Sigmoid colon (tissue), 7 donors: ENCODE measurements at places on chromosomes 5 and 9. TPM values are rescaled to one million over a fixed set of nuclear protein-coding genes. Genes with fewer than 3 reads are reported as not detected.

GRCh38 chr9:23590276-23591000, 235.6 kb downstream of the ELAVL2 start:
- no peak overlapping the region for H3K27ac ChIP-seq
- no peak for DNase-seq
- no peaks in the 10 kb centered on the region for H3K27me3 ChIP-seq
- no peaks in the 10 kb centered on the region for H3K36me3 ChIP-seq
- H3K4me1 ChIP-seq, result no peaks in the 10 kb centered on the region

GRCh38 chr5:50415912-50416311, 25.2 kb downstream of the EMB start:
- no peaks in the 10 kb centered on the region for H3K36me3 ChIP-seq
- no peak for DNase-seq
- H3K4me1 ChIP-seq, result no peaks in the 10 kb centered on the region
- H3K4me3 ChIP-seq, result no peak overlapping the region
- no peaks in the 10 kb centered on the region for H3K27me3 ChIP-seq

GRCh38 chr5:169706071-169706470, 69.0 kb downstream of the DOCK2 start:
- H3K36me3 ChIP-seq, result no peaks in the 10 kb centered on the region
- H3K4me1 ChIP-seq, result no peaks in the 10 kb centered on the region
- DNase-seq, result no peak
- no peak overlapping the region for H3K27ac ChIP-seq

GRCh38 chr9:100160021-100160420, 61.0 kb downstream of the INVS start:
- no peaks in the 10 kb centered on the region for H3K4me1 ChIP-seq
- no peaks in the 10 kb centered on the region for H3K27me3 ChIP-seq
- no peak overlapping the region for H3K27ac ChIP-seq
- H3K4me3 ChIP-seq, result no peak overlapping the region
- no peak for DNase-seq

- H3K27me3 ChIP-seq, result no peaks in the 10 kb centered on the region
- H3K4me1 ChIP-seq, result no peaks in the 10 kb centered on the region
- H3K27ac ChIP-seq, result no peak overlapping the region
- H3K4me3 ChIP-seq, result no peak overlapping the region
- no peaks in the 10 kb centered on the region for H3K36me3 ChIP-seq
- no peak for DNase-seq
Measured at GRCh38 chr9:84001621-84002020, 21.0 kb downstream of the RMI1 start.

The FAF2 gene
- total RNA-seq, result 24.6 TPM

DNA sequence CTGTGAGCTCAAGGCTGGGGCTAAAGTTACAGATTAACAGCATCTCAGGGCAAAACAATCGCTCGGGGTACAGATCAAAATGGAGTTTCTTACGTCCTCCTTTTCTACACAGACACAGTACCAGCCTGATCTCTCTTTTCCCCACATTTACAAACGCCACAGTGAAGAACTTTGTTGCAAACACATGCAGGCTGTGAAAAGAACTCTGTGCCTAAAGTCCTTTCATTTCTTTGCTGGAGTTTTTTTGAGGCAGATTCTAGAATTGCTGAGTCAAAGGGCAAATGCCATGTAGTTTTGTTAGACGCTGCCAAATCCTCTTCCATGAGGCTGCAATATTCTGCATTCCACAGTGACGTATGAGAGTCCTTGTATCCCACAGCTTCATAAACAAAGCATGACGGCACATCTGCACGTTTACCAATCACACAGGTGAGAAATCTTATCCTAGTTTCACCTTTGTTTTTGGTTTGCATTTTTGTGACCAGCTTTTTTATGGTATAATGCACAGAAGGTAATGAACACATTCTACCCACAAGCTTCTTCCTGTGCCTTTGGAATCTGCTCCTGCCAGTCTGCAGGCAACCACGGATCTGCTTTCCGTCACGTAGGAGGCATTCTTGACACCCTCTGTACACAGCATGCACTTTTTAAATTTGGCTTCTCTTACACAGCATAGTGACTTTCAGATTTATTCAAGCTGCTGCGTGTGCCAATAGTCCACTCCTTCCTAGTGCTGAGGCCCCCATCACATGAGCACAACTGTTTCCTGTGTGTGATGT, 44.6 kb upstream of the LPCAT1 start:
- H3K27ac ChIP-seq, result peak overlapping the region; percentile 70
- no peak overlapping the region for H3K4me3 ChIP-seq
- H3K27me3 ChIP-seq, result no peaks in the 10 kb centered on the region
- H3K4me1 ChIP-seq, result no peaks in the 10 kb centered on the region

The TAF11L5 gene
- not detected for total RNA-seq

- H3K36me3 ChIP-seq, result no peaks in the 10 kb centered on the region
- H3K4me1 ChIP-seq, result no peaks in the 10 kb centered on the region
- H3K27me3 ChIP-seq, result no peaks in the 10 kb centered on the region
- no peak overlapping the region for H3K27ac ChIP-seq
- no peak overlapping the region for H3K4me3 ChIP-seq
Measured at GRCh38 chr5:83118471-83118870, 41.1 kb downstream of the XRCC4 start.

The ZBED3 gene
- total RNA-seq, result 13.8 TPM
